ENCODE measurements at places on chromosomes 2 and 18. TPM values are rescaled to one million over a fixed set of nuclear protein-coding genes. Genes with fewer than 3 reads are reported as not detected.

ACADL gene
- not detected for total RNA-seq

ALPI gene
- total RNA-seq, result not detected

SCTR gene
- total RNA-seq, result not detected

ABCG8 gene
- not detected for total RNA-seq

NEU2 gene
- not detected for total RNA-seq

GRCh38 chr2:2229626-2230432, 101.2 kb downstream of the MYT1L start:
- no peaks in the 10 kb centered on the region for H3K36me3 ChIP-seq
- DNase-seq, result no peak
- H3K27me3 ChIP-seq, result no peaks in the 10 kb centered on the region
- H3K27ac ChIP-seq, result no peak overlapping the region
- H3K4me3 ChIP-seq, result no peak overlapping the region

DNA sequence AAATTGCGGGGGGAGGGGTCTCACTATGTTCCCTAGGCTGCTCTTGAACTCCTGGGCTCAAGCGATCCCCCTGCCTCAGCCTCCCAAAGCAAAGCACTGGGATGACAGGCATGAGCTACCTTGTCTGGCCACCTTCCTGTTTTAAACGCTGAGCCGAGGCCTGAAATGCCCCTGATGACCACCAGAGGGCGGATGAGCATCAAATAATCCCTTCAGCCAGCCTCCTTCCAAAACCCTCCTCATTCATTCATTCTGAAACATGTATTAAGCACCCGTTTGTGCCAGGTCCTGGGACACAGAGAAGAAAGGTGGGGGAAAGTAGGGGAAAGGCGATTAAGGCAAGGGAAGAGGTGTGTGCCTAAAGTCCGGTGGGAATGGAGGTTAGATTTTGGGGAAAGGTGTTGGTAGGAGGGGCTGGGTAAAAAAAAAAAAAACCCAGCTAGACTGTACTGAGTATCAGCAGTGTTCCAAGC, 30.7 kb upstream of the PTMA start:
- no peak overlapping the region for H3K27ac ChIP-seq
- DNase-seq, result peak; percentile 83
- H3K27me3 ChIP-seq, result no peaks in the 10 kb centered on the region
- H3K36me3 ChIP-seq, result no peaks in the 10 kb centered on the region
- H3K4me1 ChIP-seq, result peaks cover 13% of the 10 kb centered on the region

DNA sequence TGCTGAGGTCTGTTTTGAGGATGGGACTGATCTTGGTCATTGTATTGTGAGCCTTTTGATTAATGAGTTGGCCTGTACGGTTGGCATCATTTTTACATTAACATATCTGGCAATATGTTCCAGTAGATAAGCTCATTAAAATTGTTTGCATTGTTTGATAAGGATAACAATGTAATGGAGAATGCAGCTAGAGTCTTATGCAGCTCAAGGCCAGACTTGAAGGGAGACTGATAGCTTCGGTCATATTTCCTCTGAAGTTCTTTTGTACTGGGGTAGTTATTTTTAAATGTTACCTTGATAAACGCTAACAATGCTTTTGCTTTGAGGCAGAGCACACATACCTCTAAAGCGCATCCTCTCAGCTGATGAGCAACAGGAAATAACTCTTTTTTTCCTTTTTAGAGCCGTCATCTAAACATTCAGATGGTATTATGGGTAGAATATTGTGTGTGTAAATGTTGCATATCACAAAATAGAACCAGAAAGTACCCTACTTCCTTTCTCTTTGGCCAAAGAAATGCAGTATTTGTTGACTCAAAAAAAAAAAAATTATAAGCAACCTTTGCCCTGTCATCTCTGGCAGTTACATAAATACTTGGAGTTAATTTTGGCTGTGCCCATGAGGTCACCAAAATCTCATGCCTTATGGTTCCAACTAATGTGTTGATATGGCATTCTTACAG, 1.3 kb downstream of the MAPRE2 start:
- no peaks in the 10 kb centered on the region for H3K36me3 ChIP-seq
- DNase-seq, result peak; percentile 87
- H3K27ac ChIP-seq, result peak overlapping the region; percentile 73
- H3K4me3 ChIP-seq, result peak overlapping the region; percentile 99

- no peak overlapping the region for H3K27ac ChIP-seq
- no peak for DNase-seq
- no peak overlapping the region for H3K4me3 ChIP-seq
- no peaks in the 10 kb centered on the region for H3K36me3 ChIP-seq
- no peaks in the 10 kb centered on the region for H3K27me3 ChIP-seq
- H3K4me1 ChIP-seq, result no peaks in the 10 kb centered on the region
Measured at GRCh38 chr2:154264024-154264423, 392.3 kb downstream of the GALNT13 start.

DNA sequence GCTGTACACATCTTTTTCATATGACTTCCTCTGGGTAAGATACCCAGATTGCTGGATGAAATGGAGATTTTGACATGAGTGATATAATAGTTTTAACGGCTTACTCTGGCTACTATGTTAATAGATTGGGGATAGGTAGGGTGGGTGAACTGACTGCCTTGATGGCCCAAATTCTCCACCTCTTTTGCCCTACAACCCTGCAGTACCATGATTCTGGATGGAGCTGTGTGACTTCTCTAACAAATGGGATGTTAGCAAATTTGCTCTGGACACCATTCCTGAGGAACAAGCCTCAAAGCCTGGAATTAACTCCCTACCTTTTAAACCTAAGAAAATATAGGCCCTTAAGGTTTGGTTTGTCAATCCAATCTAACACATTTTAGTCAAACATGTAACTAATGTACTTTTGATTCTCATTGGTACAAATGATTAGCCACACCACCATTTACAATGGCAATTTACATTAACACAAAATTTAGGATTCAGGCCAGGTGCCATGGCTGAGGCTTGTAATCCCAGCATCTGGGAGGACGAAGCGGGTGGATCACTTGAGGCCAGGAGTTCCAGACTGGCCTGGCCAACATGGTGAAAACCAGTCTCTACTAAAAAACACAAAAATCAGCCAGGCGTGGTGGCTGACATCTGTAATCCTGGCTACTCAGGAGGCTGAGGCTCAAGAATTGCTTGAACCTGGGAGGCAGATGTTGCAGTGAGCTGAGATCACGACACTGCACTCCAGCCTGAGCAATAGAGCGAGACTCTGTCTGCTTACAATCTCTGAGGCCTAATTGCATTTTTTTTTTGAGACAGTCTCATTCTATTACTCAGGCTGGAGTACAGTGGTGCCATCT, 12.8 kb downstream of the CLK1 start:
- H3K27me3 ChIP-seq, result no peaks in the 10 kb centered on the region
- H3K36me3 ChIP-seq, result peaks cover 31% of the 10 kb centered on the region
- no peaks in the 10 kb centered on the region for H3K4me1 ChIP-seq

DNA sequence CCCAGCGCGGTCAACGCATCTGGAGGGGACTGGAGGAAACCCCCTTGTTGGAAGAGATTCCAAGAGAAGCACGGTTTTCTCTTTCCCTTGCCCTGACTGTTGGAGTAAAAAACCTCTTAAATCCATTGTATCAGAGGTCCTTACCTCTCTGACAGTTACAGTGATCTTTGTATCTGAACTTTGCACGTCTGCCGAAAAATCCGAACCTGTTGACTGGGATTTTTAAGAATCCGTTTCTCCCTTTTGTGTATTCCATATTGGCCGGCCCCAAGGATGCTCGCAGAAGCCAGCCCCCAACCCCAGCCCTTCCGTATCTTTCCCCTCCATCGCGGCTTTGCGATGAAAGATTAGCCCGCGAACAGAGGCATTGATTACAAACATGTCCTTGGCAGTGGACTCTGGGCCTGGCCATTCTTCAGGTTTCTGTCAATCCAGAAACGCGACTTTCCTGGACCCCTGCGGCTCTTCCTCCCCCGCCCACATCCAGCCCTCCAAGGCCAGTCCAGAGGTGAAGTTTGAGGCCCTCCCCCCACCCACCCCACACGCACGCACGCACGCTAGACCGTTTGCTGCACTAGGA, 4.6 kb upstream of the DLX1 start:
- DNase-seq, result no peak
- no peak overlapping the region for H3K27ac ChIP-seq
- no peak overlapping the region for H3K4me3 ChIP-seq
- H3K27me3 ChIP-seq, result peaks cover 52% of the 10 kb centered on the region

DNA sequence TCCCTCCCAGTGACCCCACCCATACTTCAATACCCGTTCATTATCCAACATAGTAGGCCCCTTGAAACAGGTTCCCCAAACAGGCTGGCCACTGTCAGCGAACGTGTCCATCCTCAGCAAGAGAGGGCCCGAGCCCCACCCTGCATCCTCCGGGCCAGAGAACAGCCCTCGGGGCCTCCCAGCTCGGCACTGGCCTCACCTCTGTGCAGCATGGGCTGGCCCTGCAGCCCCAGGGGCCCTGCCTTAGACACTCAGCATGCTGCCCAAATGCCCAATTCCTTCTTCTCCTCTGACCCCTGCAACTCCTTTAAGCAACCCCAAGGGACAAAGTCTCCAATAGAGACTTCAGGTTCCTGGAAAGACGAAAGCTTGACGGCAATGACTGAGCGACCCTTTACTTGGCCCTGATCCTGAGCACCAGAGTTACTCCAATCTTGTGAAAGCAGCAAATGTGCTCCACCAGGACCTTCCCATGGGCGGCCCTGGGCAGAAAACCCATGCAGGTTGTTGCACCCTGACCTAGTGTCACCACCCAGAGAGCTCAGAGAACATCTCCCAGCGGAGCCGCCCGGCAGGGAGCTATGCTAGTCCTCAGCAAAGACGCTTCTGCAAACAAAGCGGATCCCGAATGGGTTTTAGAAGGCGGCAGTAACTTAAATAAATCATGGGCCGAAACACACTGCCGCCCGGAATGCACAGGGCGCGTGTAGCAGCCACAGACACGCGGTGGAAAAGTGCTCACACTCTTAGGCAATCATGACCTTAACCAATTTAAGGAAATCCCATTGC, 782 bp downstream of the COL6A3 start:
- peaks cover 11% of the 10 kb centered on the region for H3K27me3 ChIP-seq
- DNase-seq, result no peak
- no peaks in the 10 kb centered on the region for H3K4me1 ChIP-seq
- H3K27ac ChIP-seq, result no peak overlapping the region
- no peaks in the 10 kb centered on the region for H3K36me3 ChIP-seq
- no peak overlapping the region for H3K4me3 ChIP-seq

DNA sequence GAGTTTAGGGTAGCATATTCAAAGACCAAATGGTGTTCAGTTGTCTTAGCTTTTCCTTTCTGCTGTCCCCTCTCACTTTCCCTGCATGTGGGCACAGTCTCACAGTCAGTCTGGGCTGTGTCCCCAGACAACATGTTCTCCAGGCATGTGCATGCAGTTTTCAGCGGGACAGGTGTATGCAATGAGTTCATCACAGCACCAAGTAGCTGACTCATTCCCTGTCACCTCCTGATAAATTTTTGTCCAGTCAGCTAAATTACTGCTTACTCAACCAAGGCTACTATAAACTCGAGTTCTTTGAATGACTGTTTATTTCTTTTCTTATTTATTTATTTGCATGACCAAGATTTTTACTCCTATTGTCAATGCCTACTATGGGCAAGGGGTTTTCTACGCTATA, 148.8 kb upstream of the CDH19 start:
- H3K4me3 ChIP-seq, result no peak overlapping the region
- no peak overlapping the region for H3K27ac ChIP-seq
- no peaks in the 10 kb centered on the region for H3K36me3 ChIP-seq
- H3K4me1 ChIP-seq, result no peaks in the 10 kb centered on the region
- no peak for DNase-seq

DNA sequence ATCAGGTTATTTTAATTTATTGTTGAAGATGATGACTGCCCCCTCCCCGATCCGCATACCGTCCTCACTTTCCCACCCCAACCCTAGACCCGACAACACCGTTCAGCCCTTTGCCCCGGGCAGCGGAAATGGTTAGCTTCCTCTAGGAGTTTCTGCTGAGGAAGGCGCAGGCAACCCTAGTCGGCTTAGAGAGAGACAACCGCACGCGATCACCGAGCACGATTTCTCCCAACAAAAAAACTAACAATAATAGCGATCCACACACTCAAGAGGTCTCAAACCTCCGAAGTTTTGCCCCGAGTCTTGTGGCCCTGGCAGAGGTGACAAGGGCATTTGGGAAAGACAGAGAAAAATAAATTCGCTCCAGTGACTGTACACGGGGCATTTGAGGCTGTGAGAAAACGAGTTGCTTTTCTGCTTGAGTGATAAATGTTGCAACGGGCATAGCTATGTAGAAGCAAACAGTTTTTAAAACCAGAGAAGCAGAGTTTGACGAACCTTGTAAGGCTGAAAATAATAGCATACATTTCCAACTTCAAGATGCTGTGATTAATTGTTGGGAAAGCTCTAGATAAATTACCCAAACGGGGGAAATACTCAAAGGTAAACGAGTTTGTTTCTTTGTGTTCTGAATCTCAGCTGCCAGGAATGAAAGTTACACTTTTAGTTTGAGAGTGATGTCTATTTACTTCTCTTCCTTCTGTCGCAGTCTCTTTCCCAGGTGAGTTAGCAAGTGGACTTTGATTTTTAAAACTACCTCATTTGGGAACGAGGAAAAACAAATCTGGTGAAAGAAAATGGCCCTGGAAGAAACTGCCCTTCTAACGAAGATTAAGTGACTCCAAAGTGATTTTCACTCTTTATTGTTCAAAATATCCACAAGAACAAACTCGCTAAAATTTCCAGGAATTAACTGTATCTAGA, 11.0 kb upstream of the SIX3 start:
- H3K4me3 ChIP-seq, result no peak overlapping the region
- DNase-seq, result no peak
- no peak overlapping the region for H3K27ac ChIP-seq
- peaks cover 94% of the 10 kb centered on the region for H3K27me3 ChIP-seq

DNA sequence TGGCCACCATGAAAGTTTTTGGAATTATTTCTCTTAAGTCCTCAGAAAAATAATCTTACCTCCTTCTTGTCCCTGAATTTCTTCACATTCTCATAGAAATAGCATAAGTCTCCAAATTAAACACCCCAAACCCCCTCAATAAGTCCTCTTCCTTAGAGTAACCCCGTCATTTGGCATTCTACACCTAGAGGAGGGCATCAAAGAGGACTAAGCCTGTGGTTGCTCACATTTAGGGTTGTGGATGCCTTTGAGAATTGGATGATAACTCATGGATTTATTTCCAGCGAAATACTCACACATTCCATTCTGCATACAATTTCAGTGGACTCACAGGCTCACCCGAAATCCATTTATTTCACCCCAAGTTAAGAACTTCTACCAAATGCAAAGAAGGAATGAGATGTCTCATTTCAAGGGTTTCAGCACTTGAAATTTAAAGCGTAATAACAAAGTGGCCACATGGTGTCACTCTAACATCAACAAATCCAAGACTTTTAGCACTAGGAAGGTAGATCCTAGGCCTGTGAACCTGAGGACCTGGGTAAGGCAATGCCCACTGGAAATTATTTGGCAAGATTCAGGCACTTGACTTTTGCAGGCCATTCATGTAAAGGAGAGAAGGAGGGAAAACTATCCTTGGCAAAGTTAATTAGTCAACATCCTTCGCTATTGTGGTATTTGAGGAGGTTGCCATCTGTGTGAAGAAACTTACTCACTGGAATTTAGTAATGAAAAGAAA, 24.6 kb downstream of the DYTN start:
- H3K27me3 ChIP-seq, result no peaks in the 10 kb centered on the region
- no peak overlapping the region for H3K4me3 ChIP-seq
- H3K36me3 ChIP-seq, result no peaks in the 10 kb centered on the region
- peak; percentile 71 for DNase-seq
